ENCODE measurements at places on chromosomes 6 and 20. TPM values are rescaled to one million over a fixed set of nuclear protein-coding genes. Genes with fewer than 3 reads are reported as not detected.

DNA sequence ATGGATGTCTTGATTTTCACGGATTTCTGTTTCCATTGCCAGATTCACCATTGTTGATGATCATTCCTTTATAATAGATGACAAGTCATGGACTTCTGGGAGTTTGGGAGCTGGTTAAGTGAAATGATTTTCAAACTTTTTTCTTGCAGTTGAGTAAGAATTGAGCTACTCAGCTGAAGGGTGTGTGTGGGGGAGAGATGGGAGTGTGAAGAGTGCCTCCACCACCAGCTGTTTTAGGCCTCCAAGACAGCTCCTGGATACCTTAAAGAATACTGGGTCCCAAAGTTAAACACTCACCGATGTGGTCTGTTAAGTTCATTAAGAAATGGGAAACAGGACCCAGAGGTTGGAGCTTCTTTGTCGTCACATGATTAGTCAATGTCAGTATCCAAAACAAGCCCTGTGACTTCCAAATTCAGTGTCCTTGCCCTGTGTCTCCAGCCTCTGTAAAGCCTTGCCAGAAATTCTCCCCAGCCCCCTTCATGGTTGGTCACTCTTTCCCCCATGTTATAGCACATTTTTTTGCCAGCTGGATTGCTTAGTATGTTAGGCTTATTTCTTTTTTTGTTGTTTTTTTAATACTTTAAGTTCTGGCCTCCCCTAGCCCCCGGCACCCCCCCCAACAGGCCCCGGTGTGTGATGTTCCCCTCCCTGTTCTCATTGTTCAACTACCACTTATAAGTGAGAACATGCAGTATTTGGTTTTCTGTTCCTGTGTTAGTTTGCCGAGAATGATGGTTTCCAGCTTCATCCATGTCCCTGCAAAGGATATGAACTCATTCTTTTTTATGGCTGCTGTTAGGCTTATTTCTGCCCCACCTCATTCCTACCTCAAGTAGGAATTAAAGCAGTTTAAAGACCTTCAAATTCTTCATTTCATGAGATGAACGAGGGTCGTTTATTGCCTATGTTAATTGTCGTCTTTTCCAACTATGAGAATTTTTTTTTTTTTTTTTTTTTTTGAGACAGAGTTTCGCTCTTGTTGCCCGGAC is 26.9 kb downstream of the BICRAL start:
- no peak for DNase-seq

DNA sequence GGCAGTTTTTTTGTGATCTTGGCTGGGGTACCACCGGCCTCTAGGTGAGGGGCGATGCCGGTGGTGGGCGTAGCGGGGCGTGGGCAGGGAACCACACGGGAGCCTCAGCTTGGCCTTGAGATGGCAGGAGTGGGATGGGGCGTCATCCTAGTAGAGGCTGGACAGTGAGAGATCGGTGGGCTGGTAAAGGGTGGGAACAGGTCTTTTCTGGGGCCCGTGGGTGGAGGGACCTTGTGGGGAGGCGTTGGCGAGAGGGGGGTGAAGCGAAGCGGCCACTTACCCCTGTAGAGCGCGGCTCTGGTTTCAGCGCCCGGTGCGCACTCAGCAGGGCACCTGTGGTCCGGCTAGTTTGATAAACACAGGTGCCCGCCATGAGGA is 12.0 kb downstream of the ITPR3 start:
- no peak for DNase-seq

DNA sequence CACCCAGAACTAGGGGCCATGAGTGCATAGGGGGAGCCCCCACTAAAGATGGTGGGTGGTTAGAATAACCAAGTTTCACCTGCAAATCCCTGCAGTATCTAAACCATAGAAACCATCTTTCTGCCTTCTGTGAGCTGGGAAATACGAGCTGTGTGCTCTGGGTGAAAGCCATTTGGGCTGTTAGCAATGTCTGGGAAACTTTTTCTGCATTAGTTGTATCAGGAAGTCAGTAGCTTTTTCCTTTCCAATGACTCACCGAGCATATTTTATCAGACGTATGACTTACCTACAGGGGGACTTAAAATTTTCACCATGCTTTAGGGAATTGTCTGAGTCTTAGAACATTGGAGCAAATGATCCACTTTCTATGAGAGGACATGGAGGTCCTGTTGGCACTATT is 584.0 kb downstream of the QKI start:
- DNase-seq, result no peak

GRCh38 chr6:157184202-157185015 is 138.9 kb downstream of the TMEM242 start:
- DNase-seq, result peak; percentile 60

DNA sequence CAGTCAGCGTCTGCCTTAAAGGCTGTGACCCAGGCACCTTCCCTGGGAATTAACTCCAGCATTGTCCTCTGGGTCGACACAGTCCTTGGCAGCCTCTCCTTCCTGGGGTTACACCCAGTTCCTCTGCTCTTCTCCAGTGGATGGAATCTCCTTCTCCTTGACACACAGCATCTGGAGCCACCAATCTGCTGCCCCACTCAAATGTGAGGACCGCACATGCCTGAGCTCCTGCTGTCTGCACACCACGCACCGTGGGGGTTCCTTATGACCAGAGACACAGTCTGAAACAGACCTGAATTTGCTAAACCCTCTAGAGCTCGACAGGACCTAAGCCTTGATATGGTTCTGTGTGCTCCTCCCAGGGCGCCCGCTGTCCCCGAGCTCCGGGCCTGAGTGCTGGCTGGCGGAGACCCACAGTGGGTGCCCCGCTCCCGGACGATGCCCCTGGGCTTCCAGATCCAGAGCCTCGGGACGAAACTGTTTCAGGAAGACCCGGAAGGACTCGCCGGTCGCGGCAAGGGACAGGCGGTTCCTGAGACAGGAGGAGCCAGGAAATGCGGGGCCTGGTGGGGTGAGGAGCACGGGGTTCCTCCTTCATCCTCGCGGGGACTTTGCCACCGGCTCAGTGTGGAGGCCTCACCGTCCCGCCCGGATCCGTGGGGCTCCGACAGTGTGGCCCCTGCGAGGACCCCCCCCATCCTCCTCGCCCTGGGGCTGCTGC is 2.5 kb upstream of the RAET1G start:
- DNase-seq, result no peak

DNA sequence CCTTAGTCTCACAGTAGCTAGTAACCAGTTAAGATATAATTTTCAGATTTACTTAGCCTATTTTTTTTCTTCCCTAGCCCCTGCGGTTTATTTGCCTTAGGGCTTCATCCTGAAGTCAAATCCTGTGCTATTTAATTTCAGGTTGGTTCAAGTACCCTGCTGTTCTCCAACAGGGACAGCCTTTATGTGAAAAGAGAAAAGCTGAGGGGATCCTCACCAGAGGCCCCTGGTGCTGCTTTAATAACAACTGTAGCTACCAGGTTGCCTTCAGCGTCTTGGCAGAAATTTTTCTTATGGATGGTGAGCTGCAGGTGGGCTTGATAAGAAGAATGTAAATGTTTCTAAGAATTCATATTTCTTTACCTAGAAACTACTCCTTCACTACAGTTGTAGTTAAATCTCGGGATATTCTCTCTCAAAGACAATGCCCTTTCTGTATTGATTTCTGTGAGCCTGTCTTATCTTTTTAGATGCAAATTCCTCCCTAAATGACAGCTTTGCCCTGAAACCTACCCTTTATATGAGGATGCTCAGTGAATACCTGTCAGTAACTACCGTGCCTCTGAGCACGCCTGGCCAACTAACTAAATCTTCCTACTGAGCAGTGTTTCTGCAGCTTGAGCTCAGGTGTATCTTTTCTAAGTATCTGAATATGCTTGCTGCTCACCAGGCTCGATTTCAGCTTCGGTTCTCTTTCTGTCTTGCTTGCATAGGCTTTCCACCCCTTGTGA is 320.5 kb downstream of the MMUT start:
- DNase-seq, result no peak

Gene CDC40
- 32.4 TPM for polyA plus RNA-seq

DNA sequence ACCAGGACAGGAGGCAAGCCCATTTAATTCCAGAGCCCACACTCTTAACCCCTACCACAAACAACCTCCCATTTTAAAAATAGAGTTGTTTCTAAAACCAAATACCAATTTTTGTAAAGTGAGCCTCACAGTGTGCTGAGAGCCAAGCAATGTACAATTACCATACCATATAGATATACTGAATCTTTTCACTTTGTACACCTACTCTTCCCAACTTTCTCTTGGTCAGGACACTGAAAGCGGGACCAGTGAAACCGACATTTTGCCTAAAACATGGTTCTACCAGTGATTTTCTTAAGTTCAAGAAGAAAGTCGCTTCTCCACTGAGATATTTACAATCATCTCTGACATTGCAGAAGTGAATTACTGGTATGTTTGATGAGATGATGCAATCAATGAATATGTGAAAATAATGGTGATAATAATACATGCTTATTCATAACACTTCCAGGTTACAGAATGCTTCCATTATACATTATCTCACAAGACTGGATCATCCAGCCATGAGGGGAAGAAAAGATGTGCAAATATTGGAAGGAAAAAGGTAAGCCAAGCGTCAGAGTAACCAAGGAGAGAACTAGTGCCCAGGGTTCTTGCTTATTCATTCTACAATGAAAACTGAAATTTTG is 74.1 kb downstream of the HIVEP2 start:
- DNase-seq, result no peak

Gene ZBTB22
- 24.5 TPM for polyA plus RNA-seq

Gene DUSP15
- polyA plus RNA-seq, result 11.2 TPM

Gene ARHGAP18
- polyA plus RNA-seq, result 71.5 TPM
